CD4-positive, alpha-beta T cell treated with Interleukin-4 for 1 hour (primary cell): ENCODE measurements at places on chromosomes 16 and 17.

- no peak for DNase-seq
Observed at GRCh38 chr16:85650844-85651628, 37.7 kb downstream of the GINS2 start.

- no peak for DNase-seq
Observed at GRCh38 chr16:63415014-63415413, 1378.8 kb upstream of the CDH8 start.

DNA sequence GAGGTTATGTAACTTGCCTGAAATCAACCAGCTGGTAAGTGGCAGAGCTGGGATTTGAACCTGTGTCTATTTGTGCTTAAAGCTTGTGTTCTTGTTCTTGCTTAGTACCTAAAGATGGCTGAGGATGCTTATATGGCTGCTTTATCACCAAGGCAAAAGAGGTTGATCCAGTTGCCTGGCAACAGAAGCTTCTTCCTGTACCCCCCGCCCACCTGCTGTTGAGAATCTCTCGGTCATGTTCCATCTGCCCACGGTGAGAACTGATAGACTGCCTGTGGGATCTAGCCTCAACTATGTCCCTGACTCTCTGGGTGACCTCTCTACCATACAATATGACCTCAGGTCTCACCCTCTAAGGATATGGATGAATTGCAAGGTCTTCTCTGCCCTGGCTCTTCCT, 60.7 kb downstream of the ABCC6 start:
- DNase-seq = no peak

DNA sequence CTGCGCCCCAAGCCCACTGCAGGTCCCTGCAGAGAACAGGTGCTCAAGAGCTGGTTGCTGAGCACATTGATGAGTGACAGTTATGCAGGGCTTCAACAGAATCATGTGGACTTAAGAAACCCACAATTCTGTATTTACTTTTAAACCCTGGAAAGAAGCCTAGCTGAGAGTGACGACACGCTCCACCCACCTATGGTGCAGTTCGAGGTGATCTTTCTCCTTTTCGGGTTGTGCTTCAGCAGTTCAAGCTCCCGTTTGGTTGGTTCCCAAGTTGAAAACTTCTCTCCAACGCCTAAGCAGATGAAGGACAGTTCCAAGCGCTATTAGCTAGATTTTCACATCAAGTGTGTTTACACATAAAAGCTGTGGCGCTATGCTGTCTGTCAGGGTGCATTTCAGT, 23.9 kb downstream of the USP22 start:
- DNase-seq = no peak

- no peak for DNase-seq
Observed at GRCh38 chr16:28902909-28903308, 22.1 kb downstream of the RABEP2 start.

GRCh38 chr16:84471316-84471715, 33.1 kb downstream of the MEAK7 start:
- DNase-seq = no peak

- DNase-seq = no peak
Observed at GRCh38 chr17:70266394-70266793, 97.1 kb downstream of the KCNJ2 start.

DNA sequence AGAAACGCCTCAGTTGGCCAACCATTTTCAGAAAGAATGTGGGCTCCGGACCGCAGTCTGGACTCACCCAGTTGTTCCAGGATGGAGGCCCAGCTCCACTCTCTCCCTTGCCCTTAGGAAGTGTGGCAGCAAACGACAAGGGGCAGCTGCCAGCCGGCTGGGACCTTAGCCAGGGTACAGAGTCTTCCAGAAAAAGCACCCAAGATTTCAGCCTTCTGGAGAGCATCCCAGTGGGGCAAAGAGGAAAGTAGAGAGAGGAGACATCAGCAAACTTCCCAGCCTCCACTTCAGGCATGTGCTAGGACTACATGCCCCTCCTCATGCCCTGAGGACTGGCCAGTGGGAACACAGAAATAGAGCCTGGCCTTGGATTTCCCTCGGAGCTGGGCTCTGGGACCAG, 56.8 kb upstream of the SCNN1B start:
- no peak for DNase-seq

DNA sequence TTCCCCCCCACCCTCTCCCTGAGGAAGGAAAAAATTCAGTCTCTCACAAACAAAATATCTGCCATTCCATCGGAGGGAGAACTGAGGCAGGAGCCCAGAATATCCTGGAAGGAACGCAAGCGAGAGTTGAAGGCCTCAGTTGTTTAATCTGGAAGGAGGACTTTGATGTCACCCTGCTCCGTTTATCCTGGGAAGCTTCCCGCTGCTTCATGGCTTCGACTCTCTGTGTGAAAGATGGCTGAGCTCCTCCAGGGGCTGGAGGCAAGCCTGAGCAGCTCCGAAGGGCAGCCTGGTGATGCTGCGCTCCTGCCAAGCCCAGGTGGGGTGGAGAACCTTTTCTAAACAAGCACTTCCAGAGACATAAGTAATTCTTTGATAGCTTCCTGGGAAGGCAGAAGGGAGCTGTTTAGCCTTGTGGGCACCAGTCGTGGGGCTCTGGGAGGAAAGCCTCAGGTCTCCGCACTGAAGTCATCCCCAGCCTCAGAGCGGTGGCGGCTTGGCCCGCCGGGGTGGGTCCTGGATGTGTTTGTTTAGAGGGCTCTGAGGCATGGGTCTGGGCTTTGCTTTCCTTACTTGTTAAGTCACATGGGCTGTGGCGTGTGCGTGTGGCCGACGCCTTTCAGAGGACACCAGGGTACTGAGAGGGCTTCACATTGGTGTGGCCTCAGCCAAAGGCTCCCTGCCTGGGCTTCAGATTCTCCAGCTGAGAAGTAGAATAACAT, 7.9 kb downstream of the NKD1 start:
- DNase-seq = no peak
